ENCODE measurements at places on chromosomes 6 and 20. TPM values are rescaled to one million over a fixed set of nuclear protein-coding genes. Genes with fewer than 3 reads are reported as not detected.

The COL9A1 gene
- not detected for total RNA-seq

DNA sequence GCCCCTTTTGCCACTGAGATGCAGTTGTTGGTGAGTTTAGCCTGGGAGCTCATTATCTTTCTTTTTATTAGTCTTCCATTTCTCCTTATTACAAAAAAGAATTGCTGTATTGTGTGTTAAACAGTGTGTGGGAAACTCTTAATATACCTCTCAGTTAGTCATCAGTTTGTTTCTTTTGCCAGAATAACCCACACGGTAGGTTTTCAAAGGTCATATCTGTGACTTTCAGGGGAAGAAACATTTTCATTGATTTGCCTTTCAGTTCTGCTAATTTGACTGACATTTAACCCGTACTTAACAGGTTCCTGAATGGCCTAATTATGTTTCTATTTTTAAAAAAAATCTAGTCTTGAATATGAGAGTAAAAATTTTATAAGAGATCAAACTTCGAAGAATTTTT is 145.3 kb downstream of the KHDC1L start:
- no peak overlapping the region for H3K4me3 ChIP-seq
- H3K4me1 ChIP-seq, result no peaks in the 10 kb centered on the region
- no peak for DNase-seq
- H3K27me3 ChIP-seq, result no peaks in the 10 kb centered on the region
- H3K36me3 ChIP-seq, result no peaks in the 10 kb centered on the region

GRCh38 chr6:20875369-20875963 is 341.2 kb downstream of the CDKAL1 start:
- no peaks in the 10 kb centered on the region for H3K27me3 ChIP-seq
- H3K4me1 ChIP-seq, result peaks cover 14% of the 10 kb centered on the region
- peaks cover 8% of the 10 kb centered on the region for H3K36me3 ChIP-seq
- peak; percentile 26 for DNase-seq

DNA sequence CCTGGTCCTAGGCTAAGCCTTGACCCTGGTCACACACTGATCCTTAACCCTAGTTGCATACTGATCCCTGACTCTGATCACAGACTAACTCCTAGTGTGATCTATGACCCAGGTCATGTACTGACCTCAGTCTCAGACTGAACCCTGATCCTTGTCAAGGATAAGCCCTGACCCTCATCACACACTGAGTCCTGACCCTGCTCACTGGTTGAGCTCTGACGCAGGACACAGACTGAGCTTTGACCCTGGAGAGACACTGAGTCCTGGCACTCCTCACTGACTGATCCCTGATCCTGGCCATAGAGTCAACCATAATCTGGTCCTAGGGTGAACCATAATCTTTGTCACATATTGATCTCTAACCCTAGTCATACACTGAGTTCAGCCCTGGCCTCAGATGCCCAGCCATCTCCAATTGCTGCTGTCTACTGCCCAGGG is 37.9 kb downstream of the KCNB1 start:
- H3K27me3 ChIP-seq, result peaks cover 27% of the 10 kb centered on the region
- no peaks in the 10 kb centered on the region for H3K36me3 ChIP-seq
- no peaks in the 10 kb centered on the region for H3K4me1 ChIP-seq
- no peak overlapping the region for H3K27ac ChIP-seq
- no peak overlapping the region for H3K4me3 ChIP-seq

The TOP1 gene
- total RNA-seq, result 111 TPM

- H3K4me3 ChIP-seq, result no peak overlapping the region
- H3K4me1 ChIP-seq, result no peaks in the 10 kb centered on the region
- DNase-seq, result no peak
- no peaks in the 10 kb centered on the region for H3K27me3 ChIP-seq
- no peaks in the 10 kb centered on the region for H3K36me3 ChIP-seq
Measured at GRCh38 chr6:93350774-93351173, 68.6 kb downstream of the EPHA7 start.

DNA sequence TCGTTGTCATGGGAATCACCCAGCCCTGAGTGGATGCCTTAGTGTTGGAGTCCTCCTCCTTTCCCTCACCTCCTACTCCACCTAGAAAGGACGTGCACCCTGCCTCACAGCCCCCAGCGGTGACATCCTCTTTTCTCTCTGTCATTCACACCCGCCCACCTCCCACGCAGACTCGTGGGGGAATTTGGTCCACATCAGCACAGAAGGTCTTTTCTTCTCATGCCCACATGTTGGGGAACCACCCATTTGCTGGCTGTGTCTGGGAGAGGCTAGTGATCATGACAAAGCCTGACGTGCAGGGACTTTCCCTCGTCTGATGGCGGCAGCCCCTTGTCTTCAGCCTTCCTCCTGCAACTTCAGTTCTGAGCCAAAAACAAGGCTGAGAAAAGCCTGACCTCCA is 96.0 kb upstream of the CNKSR3 start:
- H3K4me1 ChIP-seq, result peaks cover 45% of the 10 kb centered on the region
- H3K36me3 ChIP-seq, result no peaks in the 10 kb centered on the region

Measured in activated CD4-positive, alpha-beta T cell treated with anti-CD3 and anti-CD28 coated beads for 36 hours (primary cell).